ENCODE measurements at places on chromosomes 3 and 15. TPM values are rescaled to one million over a fixed set of nuclear protein-coding genes. Genes with fewer than 3 reads are reported as not detected.

DNA sequence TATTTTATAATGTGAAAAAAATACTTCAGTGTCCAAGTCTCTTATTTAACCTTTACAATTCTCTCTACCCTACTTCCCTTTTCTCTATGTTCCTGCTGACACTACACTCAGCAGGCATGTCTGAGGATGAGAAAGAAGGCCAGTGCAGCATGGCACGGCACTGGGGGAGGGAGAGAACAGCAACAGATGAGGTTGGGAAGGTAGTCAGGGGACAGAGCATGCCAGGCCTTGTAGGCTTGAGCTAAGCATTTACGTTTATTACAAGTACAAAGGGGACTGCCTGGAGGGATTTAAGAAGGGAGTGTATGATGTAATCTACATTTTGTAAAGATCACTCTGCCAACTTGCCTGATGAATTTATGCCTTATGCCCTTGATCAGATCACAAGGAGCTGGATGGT is 117.3 kb upstream of the WNT5A start:
- DNase-seq: peak; percentile 66

DNA sequence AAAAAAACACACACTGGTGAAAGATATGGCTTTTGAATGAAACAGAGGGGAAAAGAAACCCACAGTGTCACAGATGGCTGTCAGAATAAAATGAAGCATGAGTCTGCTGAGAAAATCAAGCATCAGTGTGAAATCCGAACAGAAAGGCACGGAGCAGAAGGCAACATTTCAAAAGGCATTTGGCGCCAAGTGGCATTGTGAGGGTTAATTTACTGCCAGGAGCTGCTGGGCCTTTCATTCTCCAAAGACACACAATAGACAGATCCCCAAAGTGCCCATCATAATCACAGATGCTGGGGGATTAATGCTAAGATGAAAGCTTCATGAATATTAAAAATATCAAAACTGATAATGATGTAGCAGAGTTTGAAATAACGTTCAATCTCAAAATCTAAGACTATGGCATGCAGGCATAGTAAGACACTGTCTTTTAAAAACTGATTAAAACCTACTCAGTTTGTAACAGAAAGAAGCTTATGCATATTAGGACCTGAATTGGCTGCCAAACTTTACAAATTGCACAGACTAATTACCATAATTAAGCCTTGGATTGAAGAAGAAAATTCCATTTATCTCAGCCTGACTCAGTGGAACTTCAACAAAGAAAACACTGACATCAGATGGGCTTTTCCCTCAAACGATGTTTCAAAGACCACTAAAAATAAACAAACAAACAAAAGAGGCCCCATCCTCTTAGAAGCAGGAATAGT is 589.2 kb downstream of the ROBO1 start:
- no peak for DNase-seq

DNA sequence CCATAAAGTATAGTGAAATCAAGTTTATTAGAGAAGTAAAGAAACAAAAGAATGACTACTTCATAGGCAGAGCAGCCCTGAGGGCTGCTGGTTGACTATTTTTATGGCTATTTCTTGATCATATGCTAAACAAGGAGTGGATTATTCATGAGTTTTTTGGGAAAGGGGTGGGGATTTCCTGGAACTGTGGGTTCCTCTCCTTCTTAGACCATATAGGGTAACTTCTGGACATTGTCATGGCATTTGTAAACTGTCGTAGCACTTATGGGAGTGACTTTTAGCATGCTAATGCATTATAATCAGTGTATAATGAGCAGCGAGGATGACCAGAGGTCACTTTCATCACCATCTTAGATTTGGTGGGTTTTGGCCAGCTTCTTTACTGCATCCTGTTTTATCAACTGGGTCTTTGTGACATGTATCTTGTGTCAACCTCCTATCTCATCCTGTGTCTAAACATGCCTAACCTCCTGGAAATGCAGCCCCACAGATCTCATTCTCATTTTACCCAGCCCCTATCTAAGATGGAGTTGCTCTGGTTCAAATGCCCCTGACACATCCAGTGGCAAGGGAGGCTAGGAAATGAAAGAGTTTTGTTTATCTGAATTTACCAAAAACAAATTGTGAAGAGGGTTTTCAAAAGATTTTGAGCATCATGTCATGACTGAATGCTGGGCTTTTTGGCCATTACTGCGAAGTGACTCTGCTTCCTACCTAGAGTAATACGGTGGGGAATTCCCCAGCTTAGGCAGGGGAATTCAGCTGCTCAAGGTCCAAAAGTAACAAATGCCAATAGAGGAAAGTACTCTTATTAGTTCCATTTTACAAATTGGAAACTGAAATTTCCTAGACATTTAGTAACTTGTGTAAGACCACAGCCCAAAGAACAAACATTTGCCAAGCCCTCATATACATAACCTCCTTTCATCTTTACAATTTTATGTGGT is 6.2 kb upstream of the SPSB4 start:
- no peak for DNase-seq

GRCh38 chr3:101171681-101172191 is 148.6 kb downstream of the IMPG2 start:
- no peak for DNase-seq

DNA sequence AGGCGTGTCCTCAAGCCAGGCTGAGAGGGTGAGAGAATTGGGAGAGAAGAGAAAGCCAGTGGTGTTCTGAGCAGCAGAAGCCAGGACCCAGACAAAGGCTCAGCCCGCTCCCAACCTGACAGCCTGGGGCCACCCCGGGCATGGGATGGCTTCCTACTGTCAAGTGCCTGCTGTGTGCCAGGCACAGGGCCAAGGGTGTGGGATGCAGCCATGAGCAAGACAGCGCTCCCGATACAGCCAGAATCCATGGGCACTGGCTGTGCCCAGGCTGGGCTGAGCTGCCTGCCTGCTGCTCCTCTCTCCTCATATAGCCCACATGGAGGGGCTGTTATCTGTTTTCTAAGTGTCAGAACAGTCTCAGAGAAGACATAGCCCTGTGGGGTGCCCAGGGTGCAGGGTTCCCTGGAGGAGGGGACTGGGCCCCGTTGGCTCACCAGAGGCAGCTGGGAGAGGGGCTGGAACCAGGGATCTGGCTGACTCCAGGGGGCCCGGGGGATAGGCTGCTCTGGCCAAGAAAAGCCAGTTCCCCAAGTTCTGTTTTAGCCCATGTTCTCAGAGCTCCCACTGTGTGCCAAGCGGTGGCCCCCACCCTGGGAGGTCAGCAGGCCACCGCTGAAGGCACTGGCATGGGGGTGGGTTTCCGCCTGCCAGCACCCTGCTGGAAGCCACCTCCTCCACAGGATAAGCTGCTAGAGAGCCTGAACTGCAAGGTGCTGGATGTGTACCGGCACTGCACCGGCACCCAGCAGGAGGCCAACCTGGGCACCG is 39.0 kb downstream of the CFAP100 start:
- DNase-seq: no peak

DNA sequence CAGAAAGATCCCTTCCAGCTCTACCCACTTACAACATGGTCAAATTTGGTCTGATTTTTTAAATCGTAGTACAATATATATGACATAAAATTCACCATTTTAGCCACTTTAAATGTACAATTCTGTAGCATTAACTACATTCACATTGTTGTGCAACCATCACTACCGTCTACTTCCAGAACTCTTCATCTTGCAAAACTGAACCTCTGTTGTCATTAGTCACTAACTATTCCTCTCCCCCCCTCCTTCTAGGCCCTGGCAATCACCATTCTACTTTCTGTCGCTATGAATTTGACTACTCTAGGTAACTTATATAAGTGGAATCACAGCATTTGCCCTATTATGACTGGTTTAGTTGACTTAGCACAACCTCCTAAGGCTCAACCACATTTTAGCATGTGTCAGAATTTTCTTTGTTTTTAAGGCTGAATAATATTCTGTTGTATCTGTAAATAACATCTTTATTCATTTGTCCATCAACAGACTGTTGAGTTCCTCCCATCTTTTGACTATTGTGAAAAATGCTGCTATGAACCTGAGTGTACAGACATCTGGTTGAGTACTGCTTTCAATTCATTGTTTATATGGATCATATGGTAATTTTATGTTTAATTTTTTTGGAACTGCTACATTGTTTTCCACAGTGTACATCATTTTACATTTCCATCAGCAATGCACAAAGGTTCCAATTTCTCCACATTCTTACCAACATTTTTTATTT is 35.5 kb upstream of the CCR2 start:
- no peak for DNase-seq

- no peak for DNase-seq
Observed at GRCh38 chr15:85464471-85464870, 84.1 kb downstream of the AKAP13 start.

GRCh38 chr3:21036888-21037287 is 714.1 kb downstream of the ZNF385D start:
- no peak for DNase-seq

DNA sequence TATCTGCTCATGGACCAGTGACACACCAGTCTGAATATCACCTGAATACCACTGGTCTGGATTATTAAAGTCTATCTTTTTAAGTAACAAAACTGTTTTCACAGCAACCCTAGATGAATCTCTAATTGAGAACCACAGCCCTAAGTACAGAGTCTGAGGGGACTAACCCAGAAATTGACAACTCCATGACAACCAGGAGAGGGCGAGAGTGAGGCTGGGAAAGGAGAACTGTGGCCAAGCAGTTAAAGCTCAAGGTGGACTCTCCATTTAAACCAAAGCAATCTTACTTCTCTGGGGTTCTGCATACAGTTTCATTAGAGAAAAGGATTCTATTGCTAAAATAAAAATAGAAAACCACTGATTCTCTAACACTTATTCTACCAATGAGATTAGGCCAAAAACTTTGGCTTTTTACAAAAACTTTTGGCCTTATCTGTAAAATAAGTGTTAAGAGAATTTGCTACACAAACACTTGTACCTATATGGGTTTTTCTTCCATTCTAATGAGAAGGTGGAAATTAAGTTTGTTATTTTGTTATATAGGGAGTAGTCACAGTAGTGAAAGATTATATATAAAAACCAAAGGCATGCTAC is 11.4 kb downstream of the NEK10 start:
- DNase-seq: no peak

DNA sequence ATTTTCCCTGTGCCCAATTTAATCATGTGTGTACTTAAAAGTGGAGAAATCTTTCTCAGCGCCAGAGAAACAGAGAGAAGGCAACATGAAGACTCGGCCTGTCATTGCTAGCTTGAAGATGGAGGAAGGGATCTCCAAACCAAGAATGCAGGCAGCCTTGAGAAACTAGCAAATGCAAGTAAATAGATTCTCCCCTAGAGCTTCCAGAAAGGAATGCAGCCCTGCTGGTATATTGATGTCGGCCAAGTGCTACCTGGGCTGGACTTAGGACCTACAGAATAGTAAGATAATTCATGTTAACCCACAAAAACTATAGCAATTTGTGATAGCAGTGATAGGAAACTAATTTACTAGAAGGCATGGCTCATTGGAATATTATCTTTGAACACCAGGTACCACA is 150.9 kb upstream of the ABI3BP start:
- no peak for DNase-seq

DNA sequence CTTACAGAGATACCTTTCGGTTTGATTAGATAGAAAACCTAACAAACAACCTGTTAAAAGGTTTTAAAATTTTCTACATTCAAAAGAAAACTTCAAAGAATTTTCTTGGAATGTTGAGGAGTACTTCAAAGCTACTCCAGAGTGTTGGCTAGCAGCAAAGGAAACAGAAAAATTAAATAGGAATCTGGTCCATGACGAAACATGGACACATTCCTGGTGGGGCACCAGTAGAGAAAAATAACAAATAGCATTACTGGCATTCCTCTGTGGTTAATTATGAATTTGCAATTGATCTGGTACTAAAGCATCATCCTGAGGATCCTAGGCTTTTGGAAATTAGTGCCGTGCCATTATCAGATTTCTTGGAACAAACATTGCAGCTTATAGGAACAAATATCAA is 59.5 kb upstream of the DPPA4 start:
- no peak for DNase-seq

Gene GUCA1C
- not detected for total RNA-seq

Gene ARIH2
- total RNA-seq: 72.3 TPM

Gene MAP6D1
- 1.5 TPM for total RNA-seq
